ENCODE measurements at places on chromosomes 16 and 17.
A peak's percentile ranks its signal among the peaks of the same experiment; 100 is the strongest.

GRCh38 chr17:81509972-81510784, 2.4 kb downstream of the ACTG1 start:
- DNase-seq: peak; percentile 30

DNA sequence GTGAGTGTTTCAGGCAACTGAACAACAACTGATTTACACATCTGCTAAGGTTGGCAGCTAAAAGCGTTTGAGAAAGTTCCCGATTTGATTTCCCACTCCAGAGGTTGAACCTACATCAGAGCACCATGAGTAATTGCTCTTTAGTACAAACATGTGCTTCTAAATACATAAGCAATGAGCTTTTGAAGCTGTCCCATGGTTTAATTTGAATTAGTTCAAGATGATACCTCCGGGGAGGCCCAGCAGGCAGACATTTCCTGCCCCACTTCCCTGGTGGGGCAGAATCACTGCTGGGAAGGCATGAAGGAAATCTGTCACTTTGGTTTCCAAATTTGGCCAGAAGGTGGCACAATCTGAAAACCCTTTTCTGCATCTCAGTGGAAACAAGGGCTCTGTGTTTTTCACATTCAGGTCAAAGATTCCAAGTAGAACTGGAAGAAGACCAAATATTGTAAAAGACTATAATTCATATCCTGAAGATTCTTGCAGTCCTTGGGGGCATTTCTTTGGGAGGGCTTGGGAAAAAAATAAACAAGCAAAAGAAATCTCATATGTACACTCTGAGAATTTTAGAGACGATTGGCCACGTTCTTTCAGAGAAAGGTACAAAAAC, 176.2 kb upstream of the FAM20A start:
- DNase-seq: peak; percentile 65

DNA sequence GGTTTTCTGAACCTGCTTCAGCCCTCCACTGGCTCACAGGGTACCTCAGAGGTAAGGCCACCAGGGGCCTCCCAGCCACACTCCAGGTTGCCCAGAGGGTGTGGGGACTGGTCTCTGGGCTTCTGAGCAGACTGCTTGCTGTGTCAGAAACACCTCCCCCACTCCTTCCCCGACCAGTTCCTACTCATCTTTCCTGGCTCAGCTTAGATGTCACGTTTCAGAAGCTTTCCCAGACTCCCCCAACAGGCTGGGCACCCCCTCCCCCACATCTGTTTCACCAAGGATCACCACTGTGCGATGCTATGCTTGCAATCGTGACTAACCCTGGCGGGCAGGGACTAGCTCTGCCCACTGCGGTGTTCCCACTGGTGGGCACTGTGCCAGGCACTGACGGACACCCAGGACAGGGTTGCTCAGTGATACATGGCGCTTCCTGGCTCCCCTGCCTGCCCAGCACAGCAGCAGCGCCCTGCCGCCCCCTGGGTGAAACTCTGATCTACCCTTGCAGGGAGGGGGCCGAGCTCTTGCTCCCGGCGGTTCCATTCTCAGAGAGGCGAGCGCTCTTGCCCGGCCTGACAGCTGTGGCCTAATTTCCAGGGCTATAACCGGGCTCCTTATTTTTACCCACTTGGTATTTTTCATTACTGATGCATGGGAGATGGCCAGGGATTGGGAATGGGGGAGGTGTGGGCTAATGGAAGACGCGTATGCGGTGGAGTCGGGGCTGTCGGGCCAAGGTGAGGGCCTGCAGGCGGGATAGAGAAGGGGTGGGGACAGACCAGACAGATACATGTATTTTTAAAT, 29.4 kb upstream of the MTSS2 start:
- DNase-seq: peak; percentile 33

DNA sequence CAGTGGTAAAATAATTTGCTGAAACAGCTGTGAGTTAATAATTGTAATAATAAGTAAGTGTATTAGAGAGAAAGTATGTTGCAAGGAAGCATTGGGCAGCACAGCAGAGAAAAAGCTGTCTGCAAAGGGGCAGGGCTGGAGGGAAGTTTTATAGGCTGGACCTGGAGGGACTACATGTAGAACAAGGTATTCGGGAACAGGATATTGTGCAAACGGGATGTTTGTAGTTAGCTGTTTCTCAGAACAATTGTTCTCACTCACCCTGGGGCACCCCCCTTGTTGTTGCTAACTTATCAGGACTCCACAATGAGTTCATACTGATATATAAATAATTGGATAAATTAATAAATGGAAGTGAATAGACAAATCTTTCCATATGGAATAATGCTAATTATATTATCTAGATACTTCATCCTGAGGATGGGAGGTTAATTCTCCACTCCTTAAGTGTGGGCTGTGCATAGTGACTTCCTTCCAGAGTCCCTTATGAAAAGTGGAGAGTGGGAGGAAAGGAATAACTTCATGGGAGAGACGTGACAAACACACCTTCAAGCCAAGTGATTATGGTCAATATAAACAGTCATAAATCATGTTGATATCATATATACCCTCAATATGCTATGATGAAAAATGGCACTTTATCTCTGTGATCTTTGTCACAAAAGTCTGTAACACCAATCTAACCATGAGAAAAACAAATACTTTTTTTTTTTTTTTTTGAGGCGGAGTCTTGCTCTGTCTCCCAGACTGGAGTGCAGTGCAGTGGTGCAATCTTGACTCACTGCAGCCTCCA, 85.4 kb downstream of the PPM1E start:
- no peak for DNase-seq

GRCh38 chr16:79792664-79793351, 192.3 kb upstream of the MAF start:
- no peak for DNase-seq

DNA sequence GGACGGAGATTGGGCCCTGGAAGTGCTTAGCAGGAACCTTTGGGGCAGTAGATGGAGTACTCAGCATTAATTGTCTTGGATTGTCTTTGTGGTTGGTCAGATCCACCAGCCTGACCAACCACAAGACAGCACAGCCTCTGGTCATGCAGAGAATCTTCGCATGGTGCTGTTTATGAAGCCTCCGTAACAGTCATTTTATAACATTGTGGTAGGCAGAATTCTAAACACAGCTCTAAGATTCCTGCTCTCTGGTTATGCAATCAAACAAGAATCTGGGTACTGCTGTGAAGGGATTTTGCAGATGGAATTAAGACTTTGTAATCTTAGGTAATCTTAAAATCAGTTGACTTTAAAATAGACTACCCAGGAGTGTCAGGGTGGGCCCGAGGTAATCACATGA, 312.2 kb upstream of the GOT2 start:
- no peak for DNase-seq

GRCh38 chr16:24954137-24954536, 61.0 kb downstream of the ARHGAP17 start:
- no peak for DNase-seq

DNA sequence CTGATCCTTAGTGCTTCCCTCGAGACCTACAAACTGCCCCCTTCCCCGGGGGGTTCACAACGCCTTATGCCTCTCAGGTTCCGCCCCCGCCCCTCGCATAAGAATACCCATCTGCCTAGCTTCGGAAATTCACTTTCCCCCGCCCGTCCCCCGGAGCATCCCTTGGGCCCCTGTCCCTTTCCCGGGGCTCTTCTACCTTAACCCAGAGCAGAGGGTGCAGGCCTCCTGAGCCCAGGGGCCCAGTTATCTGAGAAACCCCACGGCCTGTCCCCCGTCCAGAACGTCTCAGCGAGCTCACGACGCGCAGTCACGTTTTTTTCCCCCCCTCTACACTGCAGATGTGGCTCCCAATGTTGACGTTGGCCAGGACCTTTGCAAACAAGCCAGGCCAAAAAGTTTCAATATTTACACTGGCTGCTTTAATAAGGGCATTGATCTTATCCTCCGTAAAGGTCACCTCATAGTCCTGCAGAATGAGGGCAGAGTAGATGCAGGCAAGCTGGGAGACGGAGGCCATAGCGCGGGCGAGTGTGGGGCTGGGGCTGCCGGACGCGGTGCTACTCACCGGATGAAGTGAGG, 1.4 kb upstream of the NBR1 start:
- peak; percentile 68 for DNase-seq

GRCh38 chr16:86220561-86220960, 289.8 kb upstream of the FOXF1 start:
- DNase-seq: no peak

DNA sequence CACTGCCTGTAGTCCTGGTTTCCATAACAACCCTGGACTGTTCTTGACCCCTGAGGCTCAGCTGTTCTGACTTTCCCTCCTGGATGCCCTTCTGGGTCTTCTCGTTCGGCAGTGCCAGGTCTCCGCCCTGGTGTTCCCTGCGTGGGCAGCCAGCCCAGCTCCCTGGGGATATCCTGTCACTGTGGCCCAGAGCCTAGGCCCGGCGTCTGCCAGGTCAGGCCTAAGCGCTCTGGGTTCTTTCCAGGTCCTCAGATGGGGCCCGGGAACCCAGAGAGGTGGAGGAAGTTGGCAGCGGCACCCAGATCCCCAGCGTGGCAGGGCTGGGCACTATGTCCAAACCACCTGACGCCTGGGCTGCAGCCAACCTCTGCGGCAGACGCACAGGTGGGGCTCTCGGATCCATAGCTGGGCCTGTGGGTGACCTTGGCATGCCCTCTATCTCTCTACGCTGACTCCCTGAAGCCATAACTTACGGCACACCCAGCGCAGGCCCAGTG, 12.5 kb upstream of the ATP2A3 start:
- DNase-seq: no peak

DNA sequence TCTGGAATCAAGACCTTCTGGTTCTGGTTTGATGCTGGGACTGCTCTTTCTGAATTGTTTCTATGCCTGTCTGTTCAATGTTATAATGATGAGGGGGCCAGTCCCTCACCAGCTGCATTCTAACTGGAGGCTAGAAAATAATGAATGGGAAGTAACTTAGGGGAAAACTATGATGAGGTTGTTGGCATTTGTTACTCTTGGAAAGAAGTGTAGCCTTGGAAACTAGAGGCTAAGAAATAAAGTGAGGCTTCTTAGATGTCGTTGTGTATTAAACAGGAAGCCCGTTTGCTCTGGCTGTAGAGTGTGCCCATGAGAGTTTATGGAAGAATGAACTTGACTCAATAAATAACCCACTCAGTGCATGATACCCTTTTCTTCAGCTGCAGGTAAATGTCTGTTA, 140.8 kb downstream of the PRKCA start:
- no peak for DNase-seq

GRCh38 chr17:18121144-18121910, 12.8 kb downstream of the MYO15A start:
- no peak for DNase-seq

DNA sequence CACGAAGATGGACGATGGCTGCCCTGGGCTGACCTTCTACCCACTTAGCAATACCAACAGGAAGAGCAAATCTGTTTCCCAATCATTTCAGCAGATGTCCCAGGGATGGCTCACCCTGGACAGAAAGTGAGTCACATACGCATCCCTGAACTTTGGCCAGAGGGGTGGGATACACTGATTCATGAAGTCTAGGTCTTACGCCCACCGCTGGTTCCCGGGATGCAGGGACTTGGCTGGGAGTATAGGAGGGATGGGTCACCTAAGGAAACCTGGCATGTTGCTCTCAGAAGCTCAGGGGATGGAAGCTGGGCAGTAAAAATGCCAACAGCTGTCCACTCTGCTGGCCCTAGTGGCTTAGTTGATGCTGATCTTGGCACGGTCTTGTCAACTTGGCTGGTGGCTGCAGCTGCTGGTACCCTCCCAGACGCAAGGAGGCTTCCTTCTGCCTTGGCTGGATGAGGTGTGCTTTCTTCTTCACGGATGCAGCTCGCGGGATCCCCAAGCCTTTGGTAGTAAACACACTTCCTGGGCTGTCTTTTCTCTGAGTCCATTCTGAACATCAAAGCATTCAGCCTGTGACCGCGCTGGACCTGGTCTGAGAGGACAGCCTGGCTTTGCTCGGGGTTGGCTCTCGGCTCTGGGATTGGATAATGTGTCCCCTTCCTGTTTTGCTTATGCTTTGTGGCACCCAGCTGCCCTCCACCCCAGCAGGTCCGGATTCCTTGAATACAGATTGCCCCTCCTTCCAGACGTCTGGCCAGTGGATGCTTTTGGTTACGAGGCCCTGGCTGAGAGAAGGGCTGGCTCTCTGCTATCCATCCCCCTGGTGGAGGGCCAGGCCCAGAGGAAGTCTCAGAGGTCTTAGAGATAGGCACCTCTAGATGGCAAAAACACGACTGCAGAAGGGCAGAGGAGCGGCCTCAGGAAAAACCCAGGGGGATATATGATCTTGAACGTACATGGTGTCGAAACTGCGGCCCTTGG, 71.5 kb downstream of the RAP1GAP2 start:
- no peak for DNase-seq

GRCh38 chr16:86251682-86252081, 258.6 kb upstream of the FOXF1 start:
- no peak for DNase-seq

GRCh38 chr17:58829172-58829637, 73.6 kb downstream of the PPM1E start:
- DNase-seq: no peak

DNA sequence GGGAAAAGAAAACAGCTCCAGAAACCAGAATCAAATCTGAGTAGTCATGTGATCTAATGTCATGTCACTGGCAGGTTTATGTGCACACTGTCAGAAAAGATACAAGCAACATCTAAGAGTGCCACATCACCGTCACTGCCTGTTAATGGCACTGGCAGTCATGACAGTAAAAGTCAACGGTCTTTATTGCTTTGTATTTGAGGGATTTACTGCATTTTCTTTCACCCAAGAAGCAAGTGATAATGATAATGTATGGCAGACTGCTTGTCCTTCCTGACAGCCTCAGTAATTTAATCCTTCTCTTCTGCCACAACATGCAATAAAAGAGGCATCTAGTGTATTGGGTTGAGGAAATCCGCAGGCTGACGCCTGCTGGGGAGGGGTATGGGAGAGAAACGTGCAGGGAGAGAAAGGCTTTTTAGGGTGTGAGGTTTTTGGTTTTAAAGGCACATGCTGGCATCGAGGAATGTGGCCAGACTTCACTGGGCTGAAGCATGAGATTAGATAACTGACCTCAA, 92.4 kb downstream of the RPGRIP1L start:
- DNase-seq: peak; percentile 43

- DNase-seq: no peak
Observed at GRCh38 chr17:80955078-80955477, 36.6 kb upstream of the CHMP6 start.

GRCh38 chr17:17420561-17421269, 56.1 kb upstream of the MED9 start:
- peak; percentile 21 for DNase-seq

GRCh38 chr17:58306131-58306951, 22.3 kb downstream of the TSPOAP1 start:
- no peak for DNase-seq

DNA sequence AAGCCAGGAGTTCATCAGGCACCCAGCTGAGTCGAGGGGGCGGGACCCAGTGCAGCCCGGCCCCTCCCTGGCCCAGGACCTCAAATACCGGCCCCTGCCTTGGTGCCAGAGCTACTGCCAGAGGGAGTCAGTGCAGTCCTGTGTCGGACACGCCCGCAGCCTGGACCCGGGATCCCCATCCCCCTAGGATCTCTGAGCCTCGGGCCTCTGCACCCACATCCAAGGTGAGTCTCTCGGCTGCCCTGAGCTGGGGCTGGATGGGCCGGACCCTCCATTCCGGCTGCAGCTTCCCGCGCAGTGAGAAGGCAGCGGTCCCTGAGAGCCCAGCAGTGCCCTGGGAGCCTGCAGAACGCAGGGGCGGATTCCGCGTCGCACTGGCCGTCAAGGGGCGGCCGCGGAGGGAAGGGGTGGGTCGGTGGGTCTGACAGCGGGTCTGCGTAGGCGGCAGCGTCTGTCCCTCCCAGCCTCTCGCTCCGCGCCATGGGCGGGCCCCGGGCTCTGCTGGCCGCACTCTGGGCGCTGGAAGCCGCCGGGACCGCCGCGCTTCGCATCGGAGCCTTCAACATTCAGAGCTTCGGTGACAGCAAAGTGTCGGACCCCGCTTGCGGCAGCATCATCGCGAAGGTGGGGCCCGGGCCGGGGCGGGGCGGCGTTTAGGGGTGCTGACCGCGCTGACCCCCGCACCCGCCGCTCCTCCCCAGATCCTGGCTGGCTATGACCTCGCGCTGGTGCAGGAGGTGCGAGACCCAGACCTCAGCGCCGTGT, at the start of gene DNASE1L2:
Gene DNASE1L2, plus strand, starts transcription at position 108 of the 765 bp plus-strand sequence. Its CDS starts 373 bp downstream, at position 481.
- DNase-seq: peak; percentile 51

All from hematopoietic multipotent progenitor cell treated with erythropoietin and hydrocortisone succinate and interleukin-3 and kit ligand, for 4 days (in vitro differentiated cells).